ENCODE measurements at places on chromosomes 6 and 20. TPM values are rescaled to one million over a fixed set of nuclear protein-coding genes. Genes with fewer than 3 reads are reported as not detected.

GRCh38 chr6:165487347-165487746 is 175.7 kb downstream of the PDE10A start:
- DNase-seq, result no peak

OPRM1 gene
- not detected for polyA plus RNA-seq

GRCh38 chr6:108596956-108597355 is 36.2 kb downstream of the FOXO3 start:
- no peak for DNase-seq

LAMA5 gene
- 196 TPM for polyA plus RNA-seq

- DNase-seq, result peak; percentile 45
Observed at GRCh38 chr6:136408204-136408603, 118.6 kb upstream of the BCLAF1 start.

- peak; percentile 91 for DNase-seq
Observed at GRCh38 chr20:45373353-45374100, 4.6 kb downstream of the TP53TG5 start.

GRCh38 chr6:107274288-107274687 is 159.0 kb upstream of the BEND3 start:
- DNase-seq, result no peak

TNNC2 gene
- 0.22 TPM for polyA plus RNA-seq

DNA sequence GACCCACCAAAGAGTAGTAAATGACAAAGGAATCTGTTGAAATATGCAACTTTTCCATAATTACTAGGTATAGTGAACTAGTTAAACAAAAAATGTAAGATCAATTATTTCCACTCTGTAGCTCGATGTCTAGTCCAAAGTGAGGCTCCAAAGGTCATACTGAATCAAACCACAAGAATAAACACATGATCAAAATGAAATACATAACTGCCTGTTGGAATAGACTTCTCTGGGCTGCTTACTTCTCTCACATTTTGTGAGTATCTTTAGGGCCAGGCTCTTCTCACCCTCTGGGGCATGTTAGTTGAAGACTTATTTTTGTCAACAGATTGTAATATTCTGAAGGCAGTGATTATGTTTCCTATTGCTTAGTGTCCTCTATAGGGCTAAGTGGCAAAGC is 103.7 kb upstream of the TMEM170B start:
- no peak for DNase-seq

SYNDIG1 gene
- polyA plus RNA-seq, result 1.9 TPM

DNA sequence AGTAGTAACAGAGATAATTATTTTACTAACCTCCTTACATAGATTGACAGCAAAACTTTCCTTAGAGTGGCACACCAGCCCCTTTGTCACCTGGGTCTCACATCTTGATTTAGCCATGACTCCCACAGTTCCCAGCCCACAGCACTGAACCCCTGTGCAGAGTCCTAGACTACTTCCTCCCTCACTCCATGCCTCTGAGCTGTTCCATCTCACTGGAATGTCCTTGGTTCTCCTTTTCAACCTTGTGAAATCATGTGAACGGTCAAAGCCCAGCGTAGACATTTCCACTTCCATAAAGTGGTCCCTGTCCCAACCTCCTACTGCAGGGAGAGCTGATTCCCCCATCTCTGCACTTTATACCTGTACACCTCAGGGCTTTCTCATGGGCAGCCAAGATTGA is 19.7 kb downstream of the CGA start:
- DNase-seq, result no peak

GRCh38 chr20:15823718-15824117 is 749.5 kb downstream of the KIF16B start:
- no peak for DNase-seq

GRCh38 chr6:40715570-40716403 is 128.6 kb upstream of the LRFN2 start:
- DNase-seq, result no peak

GRCh38 chr6:39171489-39172376 is 56.7 kb upstream of the SAYSD1 start:
- no peak for DNase-seq

ITPA gene
- polyA plus RNA-seq, result 102 TPM

CYP21A2 gene
- not detected for polyA plus RNA-seq

- no peak for DNase-seq
Observed at GRCh38 chr6:166597711-166598440, 11.4 kb upstream of the RAMACL start.

GRCh38 chr6:166194914-166195859 is 27.5 kb upstream of the TBXT start:
- no peak for DNase-seq

STMND1 gene
- polyA plus RNA-seq, result not detected

DACT2 gene
- polyA plus RNA-seq, result 1.5 TPM

PTCRA gene
- not detected for polyA plus RNA-seq

GRCh38 chr6:71056656-71057055 is 99.8 kb upstream of the B3GAT2 start:
- DNase-seq, result no peak

- no peak for DNase-seq
Observed at GRCh38 chr6:96302991-96303390, 218.6 kb upstream of the UFL1 start.

DNA sequence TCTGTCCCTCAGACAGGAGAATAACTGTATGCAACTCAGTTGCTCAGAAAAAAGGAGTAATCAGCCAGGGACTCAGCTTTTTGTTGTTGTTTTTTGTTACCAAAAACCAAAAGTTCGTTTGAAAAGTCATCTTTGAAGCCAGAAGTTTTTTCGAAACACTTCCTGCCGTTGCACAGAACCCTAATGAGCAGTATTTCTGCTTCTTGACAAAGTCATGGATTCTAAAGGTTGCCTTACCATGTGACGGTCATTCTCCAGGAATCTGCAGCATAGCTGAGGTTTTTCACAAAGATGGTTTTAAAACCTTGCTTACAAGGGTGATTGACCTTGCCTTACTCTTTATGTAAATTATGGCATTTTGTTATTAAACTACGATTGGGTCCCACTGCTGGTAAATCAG is 1.9 kb downstream of the RAB32 start:
- no peak for DNase-seq

DNA sequence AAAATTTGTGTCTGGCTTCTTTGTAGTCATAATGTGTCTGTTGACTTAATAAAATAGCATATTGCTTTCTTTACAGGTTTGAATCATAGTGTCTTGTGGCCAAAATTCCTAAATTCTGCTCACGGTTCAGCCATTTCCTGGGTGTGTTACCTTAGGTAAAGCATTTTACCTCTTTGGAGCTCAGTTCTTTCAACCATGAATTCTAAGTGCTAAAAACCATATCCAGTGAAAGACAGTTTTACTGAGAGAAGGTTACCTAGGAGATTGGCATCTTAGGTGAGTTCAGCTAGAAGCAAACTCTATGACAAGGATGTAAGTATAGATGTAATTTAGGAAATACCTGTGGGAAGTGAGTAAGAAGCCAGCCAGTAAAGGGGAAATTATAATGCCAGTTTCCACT is 20.7 kb downstream of the CRYBG1 start:
- DNase-seq, result no peak

GRCh38 chr6:83824388-83824801 is 28.8 kb upstream of the RIPPLY2 start:
- DNase-seq, result peak; percentile 11

PFDN6 gene
- 138 TPM for polyA plus RNA-seq

GRCh38 chr20:11235058-11235457 is 561.3 kb upstream of the JAG1 start:
- no peak for DNase-seq

- peak; percentile 63 for DNase-seq
Observed at GRCh38 chr20:64044484-64045247, 4.8 kb downstream of the SOX18 start.

GRCh38 chr6:98672681-98673475 is 161.5 kb upstream of the POU3F2 start:
- no peak for DNase-seq

DNA sequence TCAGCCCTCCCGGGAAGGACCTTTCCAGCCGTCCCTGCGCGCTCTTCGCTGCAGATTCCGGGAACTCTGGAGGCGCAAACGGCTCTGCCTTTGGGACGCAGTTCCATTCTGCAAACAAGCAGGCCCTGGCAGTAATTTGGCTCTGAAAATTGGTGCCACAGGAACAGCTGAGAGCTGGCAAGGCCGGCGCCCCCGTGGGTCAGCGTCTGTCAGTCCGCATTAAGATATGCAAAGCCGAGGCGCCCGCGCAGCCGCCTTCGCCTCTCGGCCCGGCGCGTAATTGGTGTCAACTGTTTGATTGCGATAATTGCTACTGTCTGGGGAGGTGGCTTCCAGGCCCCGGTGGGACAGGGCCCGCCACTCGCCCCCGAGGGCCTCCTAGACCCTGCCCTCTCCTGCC is 73.6 kb downstream of the NCR2 start:
- no peak for DNase-seq

ERVFRD-1 gene
- polyA plus RNA-seq, result not detected

GRCh38 chr6:140541288-140541687 is 1166.8 kb upstream of the CITED2 start:
- DNase-seq, result no peak

DNA sequence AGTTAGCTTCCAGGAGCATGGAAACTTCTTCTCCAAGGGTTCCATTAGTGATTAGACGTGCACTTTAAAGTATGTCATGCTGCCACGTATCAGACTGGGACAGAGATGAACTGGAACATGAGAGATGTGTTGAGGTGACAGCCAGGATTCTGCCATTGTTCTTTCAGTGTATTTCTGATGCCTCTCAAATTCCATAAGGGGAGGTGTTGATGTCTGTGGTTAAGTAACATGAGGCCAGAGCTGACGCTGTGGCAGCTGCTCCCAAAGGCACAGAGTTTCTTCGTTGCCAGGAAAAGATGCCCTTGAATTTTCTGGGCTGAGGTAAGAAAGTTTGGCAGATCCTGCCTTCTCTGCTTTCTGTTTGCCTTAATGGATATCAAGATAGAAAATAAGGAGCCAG is 63.5 kb downstream of the TRMT6 start:
- no peak for DNase-seq

- no peak for DNase-seq
Observed at GRCh38 chr6:129486327-129486726, 223.7 kb downstream of the ARHGAP18 start.

- no peak for DNase-seq
Observed at GRCh38 chr6:170039156-170040114, 251.4 kb downstream of the DLL1 start.

- DNase-seq, result no peak
Observed at GRCh38 chr6:13357551-13358075, 29.3 kb upstream of the TBC1D7 start.

DNA sequence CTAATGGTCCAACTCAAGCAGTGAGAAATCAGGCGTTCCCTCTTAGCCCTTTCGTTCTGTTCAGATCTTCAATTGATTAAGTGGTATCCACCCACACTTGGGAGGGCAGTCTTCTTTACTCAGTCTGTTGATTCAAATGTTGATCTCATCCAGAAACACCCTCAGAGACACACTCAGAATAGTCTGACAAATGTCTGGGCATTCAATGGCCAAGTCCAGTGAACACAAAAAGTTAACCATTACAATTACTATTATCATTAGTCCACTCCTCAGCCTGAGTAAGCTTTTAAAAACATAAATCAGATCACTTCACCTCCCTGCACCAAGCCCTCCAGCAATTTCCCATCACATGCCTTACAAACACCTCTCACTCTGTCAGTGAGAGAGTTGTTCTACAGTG is 423.2 kb downstream of the RFPL4B start:
- no peak for DNase-seq

DNA sequence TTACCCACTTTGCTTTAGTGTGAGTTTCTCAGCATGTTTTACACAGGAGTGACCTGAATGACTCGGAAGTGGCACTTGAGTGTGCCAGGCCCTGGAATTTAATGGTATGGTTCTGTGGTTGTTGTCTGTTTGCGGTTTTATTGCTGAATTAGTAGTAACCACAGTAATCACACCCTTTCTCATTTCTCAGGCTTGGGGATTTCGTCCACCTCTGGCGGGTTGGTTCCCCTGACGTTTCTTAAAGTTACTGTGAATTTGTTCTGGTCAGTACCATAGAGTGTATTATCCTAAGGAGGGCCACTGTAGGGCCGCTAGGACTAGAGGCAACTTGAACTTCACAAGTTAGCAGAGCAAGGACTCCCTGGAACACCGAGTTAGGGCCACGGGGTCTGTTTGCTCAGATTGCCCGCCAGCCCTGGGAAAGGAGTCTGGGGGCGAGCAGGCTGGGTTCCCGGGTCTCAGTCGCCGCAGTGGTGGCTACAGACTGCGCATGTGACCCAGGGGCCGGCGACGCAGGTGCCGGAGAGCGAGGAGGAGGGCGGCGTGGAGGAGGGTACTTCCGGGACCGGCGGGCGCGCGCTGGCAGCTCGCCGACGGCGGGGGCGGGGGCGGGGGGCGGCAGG is 546 bp upstream of the KLHL32 start:
- no peak for DNase-seq

- DNase-seq, result no peak
Observed at GRCh38 chr6:139161817-139162284, 27.0 kb downstream of the HECA start.

DNA sequence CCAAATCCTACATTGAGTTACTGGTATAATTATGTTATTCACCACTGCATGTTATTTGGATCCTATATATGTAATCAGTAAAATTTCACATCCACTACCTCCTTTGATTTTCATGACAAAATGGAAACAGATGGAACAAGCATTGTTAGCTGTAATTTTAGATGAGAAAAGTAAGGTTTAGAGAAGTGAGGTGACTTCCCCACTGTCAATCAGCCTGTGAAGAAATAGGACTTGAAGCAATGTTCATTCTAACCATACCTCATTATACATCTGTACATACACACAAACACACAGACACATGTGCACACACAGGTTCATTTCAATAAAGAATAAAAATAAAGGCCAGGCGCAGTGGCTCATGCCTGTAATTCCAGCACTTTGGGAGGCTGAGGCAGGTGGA is 23.7 kb upstream of the QKI start:
- no peak for DNase-seq

AVP gene
- not detected for polyA plus RNA-seq

BFSP1 gene
- polyA plus RNA-seq, result 5.8 TPM

DNA sequence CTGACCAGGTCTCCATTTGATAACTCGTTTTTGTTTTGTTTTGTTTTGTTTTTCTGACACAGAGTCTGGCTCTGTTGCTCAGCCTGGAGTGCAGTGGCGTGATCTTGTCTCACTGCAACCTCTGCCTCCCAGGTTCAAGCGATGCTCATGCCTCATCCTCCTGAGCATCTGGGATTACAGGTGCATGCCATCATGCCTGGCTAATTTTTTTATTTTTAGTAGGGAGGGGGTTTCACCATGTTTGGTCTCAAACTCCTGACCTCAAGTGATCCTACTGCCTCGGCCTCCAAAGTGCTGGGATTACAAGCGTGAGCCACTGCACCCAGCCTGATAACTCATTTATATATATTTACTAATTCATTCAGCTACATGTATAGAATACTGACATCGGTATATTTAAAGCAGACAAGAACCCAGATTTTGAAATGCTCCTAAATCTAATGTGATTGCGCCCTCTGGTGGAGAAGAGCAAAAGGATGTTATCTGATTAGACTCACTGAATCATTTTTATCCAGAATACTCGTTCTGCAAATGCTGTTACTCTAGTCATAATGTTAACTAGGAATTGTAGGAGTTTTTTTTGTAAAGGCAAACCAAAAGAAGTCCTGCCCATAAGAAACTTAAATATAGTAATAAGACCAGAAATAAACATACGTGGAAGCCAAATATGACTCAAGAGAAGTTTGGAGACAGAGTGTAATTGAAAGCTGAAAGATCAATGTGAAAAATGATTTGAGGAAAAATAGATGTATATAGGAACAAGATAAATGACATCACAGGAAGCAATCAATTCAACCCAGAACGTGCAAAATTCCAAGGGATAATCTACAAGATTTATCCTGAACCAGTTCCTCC is 5.3 kb upstream of the COL12A1 start:
- peak; percentile 56 for DNase-seq

GRCh38 chr6:131268303-131268702 is 133.0 kb downstream of the AKAP7 start:
- DNase-seq, result no peak

- no peak for DNase-seq
Observed at GRCh38 chr6:78605909-78606446, 261.4 kb upstream of the IRAK1BP1 start.
